Sigmoid colon (tissue), 7 donors: ENCODE measurements at places on chromosomes 2 and 18. TPM values are rescaled to one million over a fixed set of nuclear protein-coding genes. Genes with fewer than 3 reads are reported as not detected.

DNA sequence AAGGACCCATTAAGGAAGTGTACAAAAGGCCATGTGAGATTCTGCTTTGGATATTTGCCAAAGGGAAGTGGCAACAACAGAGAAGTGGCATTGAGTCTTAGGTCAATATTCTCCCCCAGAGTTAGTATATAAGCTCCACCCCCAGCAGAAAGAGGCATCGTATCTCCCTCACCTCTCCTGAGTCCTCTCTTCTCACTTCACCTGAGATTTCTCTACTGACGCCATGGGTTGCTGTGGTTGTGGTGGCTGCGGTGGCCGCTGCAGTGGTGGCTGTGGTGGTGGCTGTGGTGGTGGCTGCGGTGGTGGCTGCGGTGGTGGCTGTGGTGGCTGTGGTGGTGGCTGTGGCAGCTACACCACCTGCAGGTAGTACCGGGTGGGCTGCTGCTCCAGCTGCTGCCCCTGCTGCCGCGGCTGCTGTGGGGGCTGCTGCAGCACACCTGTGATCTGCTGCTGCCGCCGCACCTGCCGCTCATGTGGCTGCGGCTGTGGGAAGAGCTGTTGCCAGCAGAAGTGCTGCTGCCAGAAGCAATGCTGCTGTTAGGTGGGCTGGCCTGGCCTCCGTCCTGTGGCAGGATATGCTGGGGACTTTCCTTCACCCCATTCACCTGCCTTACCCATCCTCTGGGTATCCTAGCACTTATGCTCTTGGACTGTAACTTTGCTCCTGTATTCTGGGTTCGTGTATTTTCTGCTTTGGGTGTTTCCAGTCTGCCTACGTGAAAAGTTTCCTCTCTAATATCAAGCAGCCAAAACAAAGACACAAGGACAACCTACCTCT lies 5.9 kb downstream of the SCYGR3 start:
- no peak for DNase-seq

DNA sequence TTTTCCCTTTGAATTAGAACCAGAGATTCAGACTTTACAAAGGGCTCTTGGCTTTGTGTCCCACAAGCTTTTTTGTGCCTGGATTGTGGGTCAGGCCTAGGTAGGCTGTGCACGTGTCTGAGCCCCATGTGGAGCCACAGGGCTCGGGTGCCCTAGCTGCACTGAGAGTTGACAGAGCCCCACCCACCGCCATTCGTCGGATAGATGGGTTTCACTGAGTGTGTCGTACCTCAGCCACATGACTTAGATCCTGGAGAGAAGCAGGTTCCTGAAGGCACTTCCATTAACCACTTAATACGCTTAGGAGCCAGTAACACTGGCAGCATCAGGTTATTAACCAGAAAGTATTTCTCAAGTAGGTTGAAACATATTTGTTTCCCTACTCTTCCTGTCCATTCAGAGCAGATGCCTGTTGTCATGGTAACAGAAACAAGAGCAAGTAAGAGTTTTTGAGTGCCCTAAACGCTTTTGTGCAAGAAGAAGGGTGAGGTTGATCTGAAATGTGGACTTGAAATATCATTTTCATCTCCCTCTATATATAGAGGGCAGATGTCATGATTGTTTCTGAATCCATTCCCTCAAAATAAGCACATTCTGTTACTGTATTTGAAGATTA lies 30.0 kb downstream of the ADCYAP1 start:
- no peak for DNase-seq

Gene LBH
- total RNA-seq = 20.0 TPM

Gene ADD2
- total RNA-seq = 3.6 TPM

GRCh38 chr18:48962994-48963561 lies 12.3 kb upstream of the SMAD7 start:
- no peak for DNase-seq
